ENCODE measurements at places on chromosomes 11 and 22. TPM values are rescaled to one million over a fixed set of nuclear protein-coding genes. Genes with fewer than 3 reads are reported as not detected.

DNA sequence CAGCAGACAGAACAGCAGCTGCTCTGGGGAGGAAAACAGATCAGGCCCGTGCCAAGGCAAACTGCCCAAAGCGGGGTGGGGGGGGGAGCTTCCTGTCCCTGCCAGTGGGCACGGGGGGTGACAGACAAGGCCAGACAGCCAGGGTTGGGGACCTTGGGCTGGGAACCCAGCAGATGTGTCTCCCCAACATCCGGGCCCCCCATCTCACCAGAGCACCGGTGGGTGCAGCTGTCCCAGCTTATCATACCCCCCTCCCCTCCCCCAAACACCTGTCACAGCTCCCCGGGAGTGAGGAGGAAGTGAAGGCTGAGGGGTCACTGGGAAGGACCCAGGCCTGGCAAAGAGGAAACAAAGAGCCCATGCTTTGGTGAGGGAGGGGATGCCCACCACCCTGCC, 1.3 kb downstream of the PPP1R14B start:
- peak overlapping the region; percentile 66 for H3K27ac ChIP-seq
- peak overlapping the region; percentile 77 for H3K4me3 ChIP-seq
- no peak for DNase-seq
- H3K27me3 ChIP-seq, result no peaks in the 10 kb centered on the region
- H3K36me3 ChIP-seq, result peaks cover 9% of the 10 kb centered on the region

DNA sequence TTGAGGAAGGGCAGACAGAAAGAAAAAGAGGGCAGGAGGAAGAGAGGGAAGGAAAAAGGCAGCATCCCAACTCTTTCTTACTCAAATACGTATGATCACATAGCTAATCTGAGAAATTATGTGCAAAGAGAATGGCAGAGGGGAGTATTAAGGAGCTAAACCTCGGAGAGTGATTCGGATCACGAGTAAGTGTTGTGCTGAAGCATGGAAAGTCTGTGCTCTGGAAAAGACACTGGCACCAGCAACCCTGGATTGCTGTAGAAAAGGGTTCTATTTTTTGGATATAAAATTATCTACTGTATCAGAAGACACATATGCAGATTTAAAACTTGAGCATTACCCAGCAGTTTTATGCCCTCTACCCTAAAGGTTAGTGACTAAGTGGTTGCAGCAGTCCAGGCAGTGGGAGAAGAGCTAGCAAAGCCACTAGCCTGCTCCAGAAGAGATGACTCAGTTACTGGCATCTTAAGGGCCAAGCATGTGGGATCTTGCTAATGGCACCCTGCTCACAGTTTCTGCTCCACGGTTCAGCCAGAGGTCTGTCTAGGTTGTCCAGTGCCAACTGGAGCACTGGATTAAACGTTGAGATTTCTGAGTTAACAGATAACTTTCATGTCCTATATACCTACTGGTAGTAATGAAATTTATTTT, 151.7 kb downstream of the SWAP70 start:
- H3K27ac ChIP-seq, result no peak overlapping the region
- peaks cover 11% of the 10 kb centered on the region for H3K36me3 ChIP-seq

DNA sequence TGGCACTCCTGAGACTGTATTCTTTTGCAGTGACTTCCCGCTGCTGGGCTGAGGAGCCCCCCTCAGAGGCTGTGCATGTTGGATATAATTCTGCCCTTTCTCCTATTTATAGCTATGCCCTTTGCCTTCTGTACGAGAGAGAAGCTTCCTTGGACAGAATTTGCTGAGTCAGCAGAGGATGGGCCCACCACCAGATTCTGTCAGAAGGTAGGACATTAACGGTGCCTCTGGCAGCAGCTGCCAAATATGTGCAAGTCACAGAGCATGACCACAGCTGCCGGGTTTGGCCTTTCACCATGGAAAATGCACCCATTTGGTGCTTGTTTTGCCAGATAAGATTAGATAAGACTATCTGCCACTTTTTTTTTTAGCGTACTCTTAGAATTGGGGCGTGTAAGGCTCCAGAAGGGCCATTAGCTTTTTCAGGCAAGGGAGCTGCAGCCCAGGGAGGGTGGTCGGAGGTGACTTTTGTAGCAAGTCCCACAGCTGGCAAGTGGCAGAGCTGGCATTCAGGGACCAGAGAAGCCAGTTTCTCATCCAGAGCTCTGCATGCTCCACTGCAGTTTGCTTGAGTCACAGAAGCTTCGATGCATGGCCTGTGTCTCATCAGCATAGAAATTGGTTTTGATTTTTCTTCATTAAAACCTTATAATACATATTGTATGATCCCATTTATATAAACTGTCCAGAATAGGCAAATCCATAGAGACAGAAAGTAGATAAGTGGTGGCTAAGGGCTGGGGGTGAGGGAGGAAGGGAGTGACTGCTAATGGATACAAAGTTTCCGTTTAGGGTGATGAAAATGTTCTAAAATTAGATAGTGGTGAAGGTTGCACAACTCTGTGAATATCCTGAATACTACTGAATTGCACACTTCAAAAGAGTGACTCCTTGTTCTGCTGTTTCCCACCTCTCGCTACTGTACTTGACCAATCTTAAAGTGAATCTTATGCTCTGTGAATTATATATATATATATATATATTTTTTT, 15.8 kb downstream of the UPB1 start:
- peaks cover 18% of the 10 kb centered on the region for H3K36me3 ChIP-seq
- peaks cover 28% of the 10 kb centered on the region for H3K4me1 ChIP-seq
- DNase-seq, result peak; percentile 45
- no peak overlapping the region for H3K4me3 ChIP-seq
- no peaks in the 10 kb centered on the region for H3K27me3 ChIP-seq
- no peak overlapping the region for H3K27ac ChIP-seq

- no peaks in the 10 kb centered on the region for H3K36me3 ChIP-seq
- DNase-seq, result no peak
- H3K4me1 ChIP-seq, result peaks cover 2% of the 10 kb centered on the region
- peak overlapping the region; percentile 57 for H3K4me3 ChIP-seq
These were observed 81.9 kb downstream of the PRR5L start for GRCh38 chr11:36377759-36378564.

GRCh38 chr22:37349043-37349814, 66.9 kb downstream of the CYTH4 start:
- no peak for DNase-seq
- no peaks in the 10 kb centered on the region for H3K36me3 ChIP-seq
- H3K27me3 ChIP-seq, result no peaks in the 10 kb centered on the region
- H3K4me3 ChIP-seq, result no peak overlapping the region
- H3K4me1 ChIP-seq, result no peaks in the 10 kb centered on the region

OTOG gene
- polyA plus RNA-seq, result not detected

Measured in kidney (tissue), 22 donors.